ENCODE measurements at places on chromosomes 5 and 9.

- DNase-seq = no peak
Observed at GRCh38 chr5:174309131-174309795, 263.8 kb downstream of the NSG2 start.

DNA sequence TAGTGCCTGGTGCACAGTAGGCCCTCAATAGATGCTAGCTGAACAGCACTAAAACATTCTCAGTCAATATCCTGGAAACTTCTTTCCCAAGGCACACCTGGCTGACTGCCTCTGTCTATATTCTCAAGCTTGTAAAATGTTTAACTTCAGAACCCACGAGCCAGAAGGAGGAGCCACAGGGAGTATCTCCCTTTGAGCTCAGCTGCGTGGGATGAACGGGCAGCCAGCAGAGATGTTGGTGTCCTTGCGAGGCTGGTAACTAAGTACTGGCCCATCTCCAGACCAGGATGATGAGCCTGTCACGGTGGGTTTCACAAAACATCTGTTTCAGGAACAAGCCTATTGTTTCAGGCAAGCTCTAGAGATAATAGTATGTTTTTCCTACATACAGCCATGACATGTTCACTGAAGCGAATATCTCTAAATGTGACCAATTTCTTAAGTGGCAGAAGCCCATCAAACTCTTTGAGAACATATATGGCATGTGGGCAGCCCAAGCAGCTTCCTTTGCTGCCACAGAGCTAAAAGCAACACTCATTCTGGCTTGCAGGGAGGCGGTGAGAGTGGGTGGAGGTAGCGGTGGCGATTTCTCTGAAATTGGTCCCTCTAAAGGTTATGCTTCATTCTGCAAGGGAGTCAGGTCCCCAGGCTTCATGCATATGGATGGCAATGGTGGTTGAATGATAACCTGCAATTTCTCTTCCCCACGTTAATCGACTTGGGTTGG, 206.2 kb downstream of the TTLL11 start:
- no peak for DNase-seq

- no peak for DNase-seq
Observed at GRCh38 chr5:432201-432927, 10.6 kb upstream of the EXOC3 start.

GRCh38 chr5:141208478-141208877, at the start of gene PCDHB12:
Gene PCDHB12 (plus strand): TSS chr5:141208719. CDS start chr5:141208908, 189 bp downstream.
- DNase-seq = no peak

GRCh38 chr5:103895738-103896137, 333.1 kb upstream of the NUDT12 start:
- no peak for DNase-seq

DNA sequence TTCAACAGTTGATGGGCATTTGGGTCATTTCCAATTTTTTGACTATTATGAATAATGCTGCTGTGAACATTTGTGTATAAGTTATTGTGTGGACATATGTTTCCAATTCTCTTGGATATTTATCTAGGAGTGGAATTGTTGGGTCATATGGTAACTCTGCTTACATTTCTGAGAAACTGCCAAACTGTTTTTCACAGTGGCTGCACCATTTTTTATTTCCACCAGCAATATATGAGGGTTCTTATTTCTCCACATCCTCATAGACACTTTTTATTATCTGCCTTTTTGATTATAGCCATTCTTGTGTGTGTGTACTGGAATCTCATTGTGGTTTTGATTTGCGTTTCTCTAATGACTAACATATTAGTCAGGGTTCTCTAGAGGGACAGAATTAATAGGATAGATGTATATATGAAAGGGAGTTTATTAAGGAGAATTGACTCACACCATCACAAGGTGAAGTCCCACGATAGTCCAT, 14.7 kb upstream of the MED27 start:
- no peak for DNase-seq

GRCh38 chr5:912280-913091, 19.8 kb downstream of the TRIP13 start:
- DNase-seq = peak; percentile 18

GRCh38 chr5:107431998-107432397, 238.7 kb downstream of the EFNA5 start:
- DNase-seq = no peak

- no peak for DNase-seq
Observed at GRCh38 chr9:27391040-27391895, 94.3 kb upstream of the EQTN start.

DNA sequence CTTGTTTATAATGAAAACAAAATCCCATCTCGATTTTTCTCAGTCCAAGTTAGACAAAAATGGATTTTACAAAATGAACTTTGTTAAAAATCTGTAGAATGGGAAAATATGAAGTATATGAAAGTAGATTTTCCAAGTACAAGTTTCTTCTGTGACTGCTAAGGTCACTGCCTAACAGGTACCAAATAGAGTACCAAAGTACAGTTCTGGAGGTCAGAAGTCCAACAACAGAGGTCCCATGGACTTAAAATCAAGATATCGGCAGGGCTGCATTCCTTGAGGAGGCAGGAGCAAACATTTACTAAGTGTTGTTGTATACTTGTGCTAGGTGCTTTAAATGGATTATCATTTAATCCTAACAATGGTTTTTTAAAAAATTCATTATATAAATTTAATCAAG, 5.9 kb downstream of the YTHDC2 start:
- no peak for DNase-seq

- no peak for DNase-seq
Observed at GRCh38 chr9:119148855-119149254, 220.4 kb downstream of the BRINP1 start.

GRCh38 chr9:83185488-83186154, 122.7 kb upstream of the RASEF start:
- DNase-seq = no peak

- DNase-seq = no peak
Observed at GRCh38 chr5:79488775-79489174, 25.2 kb downstream of the HOMER1 start.

GRCh38 chr5:54173251-54173650, 137.1 kb downstream of the ARL15 start:
- DNase-seq = no peak

- DNase-seq = no peak
Observed at GRCh38 chr5:100575815-100576214, 40.6 kb downstream of the FAM174A start.

Data from activated gamma-delta T cell treated with anti-CD3 and anti-CD28 coated beads, Interleukin-2, amount 50 U/mL, for 16 hours (primary cell).